ENCODE measurements at places on chromosomes 7 and 10. TPM values are rescaled to one million over a fixed set of nuclear protein-coding genes. Genes with fewer than 3 reads are reported as not detected.

DNA sequence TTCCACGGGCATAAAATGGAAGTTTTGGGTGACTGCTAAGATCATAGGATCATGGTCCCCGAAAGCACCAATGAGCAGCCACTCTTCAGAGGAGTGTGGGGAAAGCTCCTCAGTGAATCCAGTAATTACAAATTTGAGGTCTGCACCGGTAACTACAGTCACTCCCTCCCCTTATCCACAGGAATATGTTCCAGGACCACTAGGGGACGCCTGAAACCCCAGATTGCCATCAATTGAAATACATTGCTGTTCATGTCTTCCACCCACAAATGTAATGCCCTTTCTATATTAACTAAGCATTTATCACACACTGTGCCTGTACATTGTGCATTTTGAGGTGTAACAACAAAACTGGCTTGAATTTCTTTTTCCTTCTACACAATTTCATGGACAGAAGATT is 447.9 kb upstream of the PFKP start:
- no peaks in the 10 kb centered on the region for H3K27me3 ChIP-seq
- no peak overlapping the region for H3K27ac ChIP-seq
- DNase-seq: no peak
- no peaks in the 10 kb centered on the region for H3K4me1 ChIP-seq
- H3K4me3 ChIP-seq: no peak overlapping the region

DNA sequence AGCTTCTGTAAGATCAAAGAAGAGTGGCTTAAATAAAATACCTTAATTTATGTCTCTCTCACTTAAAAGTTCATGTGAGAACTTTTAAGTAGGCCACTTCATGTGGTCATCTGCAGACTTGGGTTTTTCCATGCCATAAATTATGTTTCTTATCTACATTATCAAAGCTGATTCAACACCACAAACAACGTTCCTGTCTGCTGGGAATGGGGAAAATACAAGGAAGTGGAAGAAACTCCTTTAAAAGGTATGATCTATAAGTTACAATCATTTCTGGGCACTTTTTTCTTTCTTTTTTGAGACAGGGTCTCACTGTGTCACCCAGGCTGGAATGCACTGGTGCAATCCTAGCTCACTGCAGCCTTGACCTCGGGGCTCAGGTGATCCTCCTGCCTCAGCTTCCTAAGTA is 16.9 kb upstream of the OTUD1 start:
- no peak overlapping the region for H3K27ac ChIP-seq
- DNase-seq: no peak
- peaks cover 4% of the 10 kb centered on the region for H3K36me3 ChIP-seq
- H3K4me3 ChIP-seq: no peak overlapping the region
- H3K4me1 ChIP-seq: no peaks in the 10 kb centered on the region

Gene CPA2
- total RNA-seq: not detected

Gene HMX3
- not detected for total RNA-seq

All from naive thymus-derived CD8-positive, alpha-beta T cell (primary cell).